ENCODE measurements at places on chromosomes 2 and 18.

GRCh38 chr2:27093430-27094352 is 7.1 kb downstream of the KHK start:
- no peak for DNase-seq

GRCh38 chr2:213067888-213068287 is 83.5 kb downstream of the IKZF2 start:
- no peak for DNase-seq

DNA sequence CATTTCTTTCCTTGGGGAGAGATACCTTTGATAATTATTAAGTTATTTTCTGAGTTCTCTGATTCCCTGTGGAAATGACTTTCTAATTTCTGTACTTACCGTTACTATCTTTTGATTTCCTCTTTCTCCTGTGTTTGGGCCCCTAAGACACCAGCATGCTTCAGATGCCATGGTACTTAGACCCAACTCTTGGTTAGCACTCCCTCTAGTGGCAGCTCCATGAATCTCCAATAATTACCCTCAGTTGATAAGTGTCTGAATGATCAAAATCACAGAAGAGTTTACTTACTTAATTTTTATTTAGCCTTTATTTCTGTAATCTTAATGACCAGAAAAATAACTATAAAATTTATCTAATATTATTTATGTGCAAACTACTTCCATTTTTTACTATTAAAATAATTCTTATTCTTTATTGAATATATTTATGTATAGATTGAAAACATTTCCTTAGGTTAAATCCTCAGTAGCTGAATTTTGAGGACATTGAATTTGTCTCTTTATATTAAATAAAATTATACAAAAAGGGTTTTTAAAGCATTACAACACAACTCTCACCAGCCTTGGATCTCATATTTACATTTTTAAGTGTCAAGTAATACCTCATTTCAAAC is 300.4 kb downstream of the KCNS3 start:
- peak; percentile 17 for DNase-seq

- DNase-seq, result no peak
These were observed 78.3 kb downstream of the STPG4 start for GRCh38 chr2:47076586-47077441.

DNA sequence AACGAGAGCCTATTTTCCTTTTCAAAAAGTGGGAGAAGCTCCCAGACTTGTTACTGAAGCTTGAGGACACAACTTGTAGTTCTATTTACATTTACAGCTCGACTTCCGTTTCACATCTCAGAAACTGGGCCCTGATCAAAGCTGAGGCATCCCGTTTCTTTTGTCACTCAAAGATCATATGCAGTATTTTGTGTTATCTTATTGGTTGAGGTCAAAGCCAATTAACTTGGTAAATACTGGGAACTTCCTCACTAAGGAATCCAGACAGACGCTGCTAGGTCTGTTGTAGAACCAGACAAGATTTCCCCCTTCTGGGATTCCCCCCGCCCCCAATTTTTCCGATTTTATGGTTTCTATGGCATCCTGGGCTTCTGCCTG is 50.3 kb downstream of the TSN start:
- DNase-seq, result no peak

DNA sequence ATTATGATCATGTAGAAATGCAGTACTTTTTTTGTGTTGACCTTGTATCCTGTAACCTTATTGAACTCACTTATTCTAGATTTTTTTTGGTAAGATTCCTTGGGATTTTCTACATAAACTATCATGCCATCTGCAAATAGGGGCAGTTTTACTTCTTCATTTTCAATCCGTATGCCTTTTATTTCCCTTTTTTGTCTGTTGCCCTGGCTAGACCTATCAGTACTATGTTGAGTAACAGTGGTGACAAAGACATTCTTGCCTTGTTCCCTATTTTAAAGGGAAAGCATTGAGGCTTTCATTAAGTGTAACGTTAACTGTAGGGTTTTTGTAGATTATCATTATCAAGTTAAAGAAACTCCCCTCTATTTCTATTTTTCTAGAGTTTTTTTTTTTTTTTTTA is 92.3 kb downstream of the LYPD1 start:
- no peak for DNase-seq

DNA sequence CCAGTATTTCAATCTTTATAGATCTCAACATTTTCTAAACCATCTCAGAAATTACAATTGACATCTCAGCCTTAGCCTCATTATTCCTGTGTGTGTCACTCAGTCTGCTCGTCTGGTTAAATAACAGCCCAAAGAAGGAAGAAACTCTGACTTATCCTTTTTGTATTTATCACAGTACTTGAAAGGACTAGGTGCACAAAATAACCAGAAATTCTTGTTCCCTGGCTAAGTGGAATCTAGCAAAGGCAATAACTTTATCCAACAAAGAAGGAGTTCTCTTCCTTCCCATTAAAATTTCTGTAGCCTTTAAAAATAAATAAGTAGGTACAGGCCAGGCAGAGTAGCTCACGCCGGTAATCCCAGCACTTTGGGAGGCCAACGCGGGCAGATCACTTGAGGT is 139.9 kb upstream of the PID1 start:
- no peak for DNase-seq

DNA sequence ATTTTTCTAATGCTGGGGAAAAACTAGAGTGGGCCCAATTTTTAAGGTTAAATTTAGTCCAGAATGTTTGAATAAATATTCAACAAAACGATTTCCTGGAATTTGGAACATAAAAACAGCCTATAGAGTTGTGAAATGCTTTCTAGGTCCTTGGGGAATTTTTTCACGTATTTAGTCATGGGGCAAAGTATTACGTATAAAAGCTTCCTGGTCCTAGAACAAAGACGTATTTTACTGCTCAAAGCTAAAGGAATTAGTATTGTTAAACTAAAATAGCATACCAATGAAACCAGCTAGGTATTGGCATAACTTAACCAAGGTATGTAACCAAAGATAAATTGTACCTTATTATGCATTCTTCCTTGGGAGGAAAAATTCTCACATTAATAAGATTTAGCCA is 1.6 kb downstream of the SESTD1 start:
- DNase-seq, result no peak

- no peak for DNase-seq
These were observed 102.1 kb upstream of the SIX3 start for GRCh38 chr2:44839370-44839769.

DNA sequence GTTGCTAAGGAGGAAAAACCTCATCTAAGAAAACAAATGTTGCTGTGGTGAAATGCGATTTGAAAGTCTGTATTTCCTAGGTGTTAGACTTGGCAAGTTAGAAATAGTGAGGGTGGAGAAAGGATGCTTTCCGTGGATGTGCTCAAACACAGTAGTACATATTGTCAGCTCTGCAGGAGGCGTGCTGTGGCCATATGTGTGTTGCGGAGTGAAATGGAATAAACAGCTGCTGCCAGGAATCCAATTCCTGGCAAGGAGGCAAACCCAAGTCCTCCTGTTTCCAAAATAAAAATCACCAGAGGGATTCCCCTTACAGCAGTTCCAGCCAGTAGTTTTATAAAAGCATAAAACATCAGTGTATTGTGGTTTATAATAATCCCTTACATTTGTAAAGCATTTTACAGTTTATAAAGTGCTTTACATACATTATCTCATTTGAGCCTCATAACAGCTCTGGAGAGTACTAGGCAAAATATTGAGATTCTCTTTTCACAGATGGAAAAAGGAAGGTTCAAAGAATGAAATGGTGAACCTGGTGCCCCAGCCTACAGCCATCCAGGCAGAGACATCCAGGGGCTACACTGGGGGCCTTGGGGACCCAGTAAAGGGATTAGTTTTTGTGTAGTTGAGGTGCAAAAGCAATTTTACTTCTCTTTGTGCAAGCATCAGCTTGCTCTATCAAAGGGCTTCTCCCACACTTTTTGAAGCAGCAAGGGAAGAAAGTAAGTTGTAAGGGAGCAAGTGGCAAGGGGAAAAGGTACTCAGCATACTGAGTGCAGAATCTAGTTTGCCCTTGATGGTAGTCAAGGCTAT is 206.0 kb downstream of the AGPS start:
- DNase-seq, result no peak

- peak; percentile 73 for DNase-seq
These were observed 71.0 kb upstream of the CYP1B1 start for GRCh38 chr2:38146907-38147307.

DNA sequence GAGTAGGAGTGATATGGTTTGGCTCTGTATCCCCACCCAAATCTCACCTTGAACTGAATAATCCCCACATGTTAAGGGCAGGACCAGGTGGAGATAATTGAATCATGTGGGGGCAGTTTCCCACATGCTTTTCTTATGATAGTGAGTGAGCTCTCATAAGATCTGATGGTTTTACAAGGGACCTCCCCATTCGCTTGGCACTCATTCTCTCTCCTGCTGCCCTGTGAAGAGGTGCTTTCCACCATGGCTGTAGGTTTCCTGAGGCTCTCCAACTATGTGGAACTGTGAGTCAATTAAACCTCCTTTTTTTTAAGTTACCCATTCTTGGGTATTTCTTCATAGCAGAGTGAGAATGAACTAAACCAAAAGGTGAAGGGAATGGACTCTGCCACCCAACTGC is 207.5 kb downstream of the LOXHD1 start:
- no peak for DNase-seq

GRCh38 chr18:49321271-49321670 is 139.2 kb downstream of the DYM start:
- no peak for DNase-seq

DNA sequence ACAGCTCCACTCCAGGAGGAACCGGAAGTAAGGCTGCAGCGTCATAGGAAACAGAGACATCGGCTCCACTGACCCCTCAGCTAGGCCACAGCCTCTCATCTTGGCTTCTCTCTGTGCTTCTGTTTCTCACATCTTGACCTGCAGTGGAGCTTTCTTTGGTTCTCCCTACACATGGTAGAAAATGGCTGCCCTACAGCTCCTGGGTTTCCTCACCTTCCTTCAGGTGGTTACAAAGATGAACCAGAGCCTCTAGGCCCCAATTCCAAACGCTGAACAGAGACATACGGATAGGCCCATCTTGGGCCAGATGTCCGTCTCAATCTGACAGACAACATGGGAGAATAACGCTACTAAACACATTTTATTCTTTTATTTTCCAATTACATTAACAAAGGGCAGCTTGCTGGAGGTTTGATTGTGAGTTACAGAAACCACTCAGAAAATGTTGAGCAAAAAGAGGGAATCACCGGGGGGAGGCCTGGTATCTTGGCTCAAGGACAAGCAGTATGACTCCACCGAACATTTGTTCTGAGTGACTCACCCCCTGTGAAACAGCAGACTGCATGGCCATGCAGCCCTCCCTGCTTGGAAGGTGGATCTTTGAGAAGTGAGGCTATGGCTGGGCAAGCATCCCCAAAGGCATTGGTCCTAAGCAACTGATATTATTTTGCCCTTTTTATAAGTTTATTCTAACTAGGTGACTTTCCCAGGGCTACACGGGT is 303.5 kb downstream of the CDCA7 start:
- no peak for DNase-seq

DNA sequence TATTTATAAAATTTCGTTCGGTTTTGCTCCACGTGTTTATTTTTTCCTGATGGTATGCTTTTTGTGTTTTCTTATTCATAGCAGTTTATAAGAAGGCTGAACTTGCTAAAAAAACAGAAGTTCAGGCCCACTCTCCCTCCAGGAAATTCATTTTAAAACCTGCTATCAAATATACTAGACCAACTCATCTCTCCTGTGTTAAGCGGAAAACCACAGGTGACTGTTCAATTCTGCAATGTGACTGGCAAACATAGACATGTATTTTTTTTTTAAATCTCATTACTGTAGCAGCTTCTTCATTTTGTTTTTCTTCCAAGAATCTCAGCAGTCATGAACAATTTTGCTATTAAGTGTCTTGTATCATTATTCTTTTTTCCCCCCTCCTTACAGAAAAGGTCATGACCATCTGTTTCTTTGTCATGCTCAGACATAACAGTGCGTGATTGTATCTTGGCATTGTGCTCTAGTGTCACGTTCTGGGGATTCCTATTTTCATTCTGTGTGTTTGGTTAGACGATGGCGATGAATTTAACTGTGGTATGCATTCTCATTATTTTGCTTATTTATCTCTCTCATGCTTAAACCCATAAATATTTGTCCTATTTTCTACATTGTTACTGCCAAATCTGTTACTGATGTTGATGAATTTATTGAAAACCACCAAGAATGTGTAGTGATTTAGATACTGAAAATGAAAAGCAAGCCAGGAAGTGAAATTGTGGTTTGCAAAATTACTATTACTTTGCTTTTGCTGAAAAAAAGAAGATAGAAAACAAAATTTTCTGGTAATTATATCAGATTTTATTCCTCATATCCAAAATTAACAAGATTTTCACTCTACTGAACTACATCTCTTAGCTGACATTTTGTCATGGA is 74.6 kb upstream of the UNC80 start:
- DNase-seq, result no peak

GRCh38 chr2:144330951-144331673 is 188.8 kb downstream of the ZEB2 start:
- no peak for DNase-seq

GRCh38 chr18:48058486-48058885 is 128.0 kb upstream of the SMAD2 start:
- DNase-seq, result no peak

- DNase-seq, result no peak
These were observed 105.5 kb upstream of the HDAC4 start for GRCh38 chr2:239506101-239506857.

- no peak for DNase-seq
These were observed 115.0 kb upstream of the LGALSL start for GRCh38 chr2:64338910-64339500.

DNA sequence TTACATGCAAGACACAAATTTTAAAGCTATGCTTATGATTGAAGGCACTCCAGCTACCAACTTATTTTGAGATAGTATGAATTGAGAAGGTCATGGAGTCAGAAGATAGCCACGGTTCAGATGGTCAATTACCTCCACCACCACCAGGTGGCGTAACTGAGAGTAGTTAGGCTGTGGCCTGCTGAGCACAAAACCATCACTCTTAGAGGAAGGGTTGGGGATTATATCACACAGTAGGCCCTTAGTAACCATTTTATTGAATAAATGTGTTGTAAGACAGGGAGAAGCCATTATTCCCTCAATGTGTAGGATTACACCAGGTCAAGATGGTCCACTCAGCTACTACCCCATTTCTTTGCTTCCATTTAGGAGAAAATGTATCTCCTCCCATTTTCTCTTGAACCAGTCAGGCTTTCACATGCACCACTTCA is 18.8 kb downstream of the KLHL41 start:
- peak; percentile 23 for DNase-seq

- DNase-seq, result no peak
These were observed 152.6 kb downstream of the IKZF2 start for GRCh38 chr2:212998626-212999359.

GRCh38 chr2:108917526-108917925 is 71.5 kb downstream of the EDAR start:
- DNase-seq, result no peak
